ENCODE measurements at places on chromosomes 11 and 22.
A peak's percentile ranks its signal among the peaks of the same experiment; 100 is the strongest.

DNA sequence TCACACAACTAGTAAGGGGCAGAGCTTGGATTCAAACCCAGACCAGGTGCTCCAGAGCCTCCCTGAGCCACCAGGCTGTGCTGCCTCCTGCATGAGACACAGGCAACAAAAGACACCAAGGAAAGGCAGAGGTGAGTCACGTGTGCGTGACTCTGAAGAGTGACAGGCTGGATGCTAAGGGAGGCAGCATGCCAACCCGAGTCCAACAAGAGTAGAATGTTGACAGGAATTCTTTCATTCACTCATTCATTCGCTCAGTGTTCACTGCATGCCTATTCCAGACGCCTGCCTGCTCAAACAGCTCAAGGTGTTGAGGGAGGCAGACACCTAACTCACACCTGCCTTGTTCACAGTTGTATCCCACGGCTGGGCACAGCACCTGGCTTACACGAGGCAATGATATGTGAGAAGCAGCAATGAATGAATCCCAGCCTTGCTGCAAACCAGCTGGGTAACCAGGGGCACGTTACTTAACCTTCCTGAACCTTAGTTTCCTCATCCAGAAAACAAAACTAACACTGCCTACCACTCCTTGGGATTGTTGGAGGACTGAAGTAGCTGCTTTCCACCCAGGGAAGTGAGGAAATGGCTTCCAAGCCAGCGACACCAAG lies 73.8 kb upstream of the ARFGAP3 start:
- DNase-seq = no peak

GRCh38 chr11:120819437-120820365 lies 204.2 kb upstream of the TBCEL start:
- DNase-seq = no peak

DNA sequence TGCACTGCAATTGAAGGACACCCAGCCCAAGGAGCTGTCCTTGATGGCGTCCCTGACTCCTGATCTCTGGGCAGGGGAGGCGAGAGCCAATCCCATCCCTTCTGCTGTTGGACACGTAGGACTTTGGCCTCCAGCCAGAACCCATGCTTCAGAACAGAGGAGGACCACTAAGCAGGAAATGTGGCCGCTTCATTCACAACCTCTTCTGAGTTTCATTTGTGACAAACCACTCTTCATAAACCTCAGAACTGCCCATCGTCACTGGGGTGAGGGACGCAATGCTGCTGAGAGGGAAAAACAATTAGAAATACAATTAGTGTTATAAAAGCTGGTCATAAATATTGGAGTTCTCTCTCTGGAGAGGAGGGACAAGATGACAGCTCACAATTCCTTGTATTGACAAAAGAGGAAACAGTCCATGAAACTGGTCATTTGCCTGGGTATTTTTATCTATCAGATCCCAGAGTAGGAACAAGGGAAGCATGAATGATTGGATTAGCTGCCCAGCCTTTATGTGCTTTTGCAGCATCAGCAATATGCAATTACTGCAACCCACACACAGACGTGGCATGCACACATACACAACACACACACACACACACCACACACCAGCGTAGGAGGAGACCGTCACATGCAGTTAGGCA lies 216.5 kb upstream of the CADM1 start:
- DNase-seq = no peak

- DNase-seq = no peak
Observed at GRCh38 chr22:27809700-27810608, 8.4 kb upstream of the MN1 start.

DNA sequence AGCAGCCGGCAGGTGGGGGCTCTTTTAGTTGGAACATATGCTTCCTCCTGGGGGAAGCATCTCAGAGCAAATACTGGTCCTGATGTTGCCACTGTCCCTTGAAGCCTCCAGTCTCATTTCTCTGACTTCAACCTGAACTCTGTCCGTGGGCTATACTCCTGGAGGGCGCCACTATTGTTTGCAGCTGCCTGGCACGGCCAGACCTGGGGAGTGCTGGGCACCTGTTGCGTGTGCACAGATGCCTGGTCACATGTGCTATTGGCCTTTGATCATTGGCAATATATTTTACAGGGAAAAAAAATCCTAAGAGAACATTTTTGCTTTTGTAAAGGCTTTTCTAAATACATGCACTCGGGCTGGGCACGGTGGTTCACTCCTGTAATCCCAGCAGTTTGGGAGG lies 18.2 kb downstream of the LHFPL7 start:
- DNase-seq = no peak

DNA sequence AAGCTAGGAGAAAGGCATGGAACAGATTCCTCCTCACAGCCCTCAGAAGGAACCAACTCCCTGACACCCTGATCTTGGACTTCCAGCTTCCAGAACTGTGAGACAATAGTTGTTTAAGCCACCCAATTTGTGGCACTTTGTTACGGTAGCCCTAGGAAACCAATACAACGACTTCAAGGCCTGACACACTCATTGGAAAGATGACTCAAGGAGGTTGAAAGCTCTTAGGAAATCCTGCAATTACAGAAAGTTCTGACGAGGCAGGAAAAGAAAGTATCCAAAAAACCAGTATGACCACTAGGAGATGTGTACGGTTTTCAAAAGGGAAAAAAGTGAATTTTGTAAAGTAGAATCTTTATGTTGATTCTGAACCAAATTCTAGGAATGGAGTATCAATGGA lies 161.4 kb downstream of the SWAP70 start:
- DNase-seq = no peak

GRCh38 chr11:111388842-111389241 lies 9.8 kb upstream of the POU2AF1 start:
- DNase-seq = no peak

DNA sequence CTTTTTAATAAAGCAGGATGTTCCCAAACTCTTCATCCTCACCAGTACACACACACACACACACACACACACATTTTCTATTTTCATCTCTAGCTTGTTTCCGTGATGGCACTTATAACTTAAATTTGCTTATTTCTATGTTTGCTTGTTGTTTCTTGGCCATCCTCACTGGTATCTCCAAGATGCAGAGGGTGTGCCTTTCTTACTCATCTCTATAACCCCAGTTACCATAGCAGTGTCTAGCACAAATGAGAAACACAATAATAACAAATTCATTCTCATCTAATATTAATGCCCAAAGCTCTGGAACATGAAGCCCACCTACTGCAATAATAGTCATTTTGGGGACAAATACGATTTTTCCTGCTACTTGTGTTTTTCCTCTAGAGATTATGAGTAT lies 156.3 kb downstream of the GRM5 start:
- DNase-seq = no peak

DNA sequence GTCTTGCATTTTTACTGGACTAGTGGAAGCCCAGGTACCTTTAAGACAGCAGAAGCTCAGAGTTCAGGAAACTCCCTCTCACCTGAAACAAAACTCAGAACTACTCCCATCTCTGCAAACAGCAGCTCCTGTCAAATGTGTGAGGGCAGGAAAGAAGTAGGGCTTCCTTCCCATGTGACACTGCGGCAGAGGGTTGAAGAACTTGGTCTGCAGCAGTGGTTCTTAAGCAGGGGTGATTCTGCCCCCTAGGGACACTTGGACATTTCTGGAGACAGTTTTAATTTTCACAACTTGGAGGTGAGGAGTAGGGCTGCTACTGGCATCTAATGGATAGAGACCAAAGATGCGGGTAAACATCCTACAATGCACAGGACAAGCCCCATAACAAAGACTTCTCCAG lies 63.4 kb downstream of the RCN1 start:
- DNase-seq = no peak

GRCh38 chr22:45441138-45441537 lies 27.6 kb downstream of the RIBC2 start:
- DNase-seq = no peak

DNA sequence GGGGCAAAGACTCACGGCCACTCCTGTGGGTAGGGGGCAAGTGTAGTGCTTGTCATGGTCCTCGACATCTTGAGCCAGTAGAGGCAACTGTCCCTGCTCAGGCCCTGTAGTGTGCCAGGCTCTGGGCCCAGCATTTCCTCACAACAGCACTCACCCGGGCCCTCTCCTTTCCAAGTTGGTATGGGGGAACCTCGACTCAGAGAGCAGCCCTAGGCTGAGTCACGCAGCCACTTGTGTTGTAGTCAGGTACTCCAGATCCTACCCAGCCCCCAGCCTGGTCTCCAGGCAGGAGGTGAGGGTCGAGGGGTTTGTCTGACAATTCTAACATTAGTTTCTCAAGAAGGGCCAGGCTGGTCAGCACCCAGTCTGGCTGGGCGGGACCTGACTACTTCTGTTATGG lies 4.1 kb downstream of the RELT start:
- DNase-seq = no peak

DNA sequence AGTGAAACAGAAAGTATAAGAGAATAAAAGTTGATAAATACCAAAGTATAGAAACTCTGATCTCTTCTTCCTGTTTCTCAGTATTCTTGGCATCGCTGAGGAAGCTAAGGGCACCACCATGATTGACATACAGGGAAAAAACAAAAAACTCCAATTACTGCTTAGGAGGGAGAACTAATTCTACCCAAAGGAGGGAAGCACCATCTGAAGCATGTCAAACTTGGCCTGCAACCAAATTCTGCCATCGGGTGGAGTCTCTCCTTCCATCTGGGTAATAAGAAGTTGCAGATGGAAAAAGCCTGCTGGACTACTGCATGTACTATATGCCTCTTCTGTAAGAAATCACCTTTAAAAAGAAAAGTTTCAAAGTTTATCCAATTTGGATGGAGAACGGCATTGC lies 30.5 kb upstream of the PPP2R1B start:
- no peak for DNase-seq

DNA sequence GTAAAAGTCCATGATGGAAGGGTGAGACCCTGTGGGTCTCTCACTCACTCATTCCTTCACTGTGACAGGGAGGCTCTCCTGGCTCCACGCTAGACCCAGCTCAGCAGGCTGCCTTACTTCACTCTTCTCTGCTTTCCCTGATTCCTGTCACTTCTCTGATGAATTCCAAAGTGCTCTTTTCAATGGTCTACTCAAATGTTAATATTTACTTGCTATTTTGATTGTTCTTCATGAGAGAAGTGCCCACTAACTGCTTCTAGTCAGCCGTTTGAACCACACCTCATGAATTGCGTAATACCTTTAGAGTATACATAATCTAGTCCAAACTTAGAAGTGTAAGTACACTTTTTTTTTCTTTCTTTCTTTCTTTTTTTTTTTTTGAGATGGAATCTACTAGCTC lies 1350.2 kb upstream of the RAG2 start:
- DNase-seq = no peak

DNA sequence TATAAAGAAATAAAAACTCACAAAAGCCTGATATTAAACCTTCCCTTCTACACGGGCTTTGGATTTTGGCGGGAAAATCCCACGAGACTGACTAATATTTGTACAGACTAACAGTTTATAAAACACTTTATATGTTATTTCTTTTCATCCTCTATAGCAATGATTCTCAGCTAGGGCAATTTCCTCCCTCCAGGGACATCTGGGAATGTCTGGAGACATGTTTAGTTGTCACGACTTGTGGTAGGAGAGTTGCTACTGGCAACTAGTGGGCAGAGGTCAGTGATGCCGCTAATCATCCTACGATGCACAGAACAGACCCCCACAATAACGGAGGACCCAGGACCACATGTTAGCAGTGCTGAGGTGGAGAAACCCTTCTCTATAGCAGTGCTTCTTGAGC lies 304.8 kb upstream of the PITPNB start:
- DNase-seq = no peak

GRCh38 chr11:33089776-33090175 lies 50.4 kb downstream of the TCP11L1 start:
- DNase-seq = no peak

- no peak for DNase-seq
Observed at GRCh38 chr11:12420706-12421105, 43.3 kb downstream of the PARVA start.

GRCh38 chr11:35122308-35122707 lies 16.7 kb upstream of the CD44 start:
- DNase-seq = no peak

DNA sequence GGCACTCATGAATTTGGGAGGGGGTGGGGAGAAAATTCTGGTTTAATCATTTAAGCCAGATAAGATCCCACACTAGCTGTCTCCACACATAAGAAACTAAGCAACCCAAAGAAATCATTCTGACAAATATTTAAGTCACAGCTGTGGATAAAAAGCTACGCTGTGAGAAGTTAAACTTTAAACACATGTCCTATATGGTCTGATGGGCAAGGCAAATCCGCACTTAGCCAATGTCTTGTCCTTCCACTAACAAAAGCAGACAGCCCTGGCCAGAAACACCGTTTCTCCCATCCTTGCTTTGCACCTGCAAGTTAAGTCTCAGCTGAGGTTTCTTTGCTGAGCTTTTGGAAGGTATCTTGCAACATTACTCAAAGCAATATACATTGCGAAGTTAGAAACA lies 68.0 kb downstream of the ETS1 start:
- DNase-seq = no peak

DNA sequence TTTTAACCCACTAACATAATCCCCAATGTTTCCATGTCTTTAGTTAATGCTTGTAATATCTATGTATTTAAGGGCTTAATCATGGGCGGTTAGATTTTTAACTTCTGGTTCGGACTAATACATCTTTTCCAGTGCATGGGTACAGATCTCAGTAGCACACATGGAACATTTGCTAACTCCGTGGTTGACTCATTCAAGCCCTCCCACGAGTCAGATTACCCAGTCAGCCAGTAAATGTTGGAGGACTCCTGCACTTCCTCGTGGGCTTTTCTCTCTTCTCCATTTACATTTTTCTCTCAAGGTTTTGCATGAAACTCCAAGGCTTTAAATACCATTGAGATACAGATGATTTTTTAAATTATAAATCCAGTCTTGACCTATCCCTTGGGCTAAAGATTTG lies 313.9 kb downstream of the ST3GAL4 start:
- DNase-seq = no peak

DNA sequence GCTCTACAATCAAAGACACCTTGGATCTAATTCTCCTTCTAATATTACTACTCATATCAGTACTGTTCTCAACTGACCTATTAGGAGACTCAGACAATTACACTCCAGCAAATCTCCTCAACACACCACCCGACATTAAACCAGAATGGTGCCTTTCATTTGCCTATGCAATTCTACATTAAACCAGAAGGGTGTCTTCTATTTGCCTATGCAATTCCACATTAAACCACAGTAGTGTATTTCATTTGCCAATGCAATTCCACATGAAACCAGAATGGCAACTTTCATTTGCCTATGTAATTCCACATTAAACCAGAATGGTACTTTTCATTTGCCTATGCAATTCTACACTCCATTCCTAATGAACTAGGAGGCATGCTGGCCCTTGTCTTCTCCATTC lies 15.3 kb upstream of the APOL3 start:
- DNase-seq = no peak

- DNase-seq = peak; percentile 74
Observed at GRCh38 chr11:69166218-69167115, 10.7 kb downstream of the SMIM38 start.

All from NK-92 treated with Interleukin-12 subunit alpha and Interleukin-12 subunit beta, amount 100 ng/mL, for 24 hours (cell line).